ENCODE measurements at places on chromosomes 2 and 18.

- DNase-seq: no peak
Measured at GRCh38 chr2:190210471-190210870, 109.2 kb downstream of the HIBCH start.

DNA sequence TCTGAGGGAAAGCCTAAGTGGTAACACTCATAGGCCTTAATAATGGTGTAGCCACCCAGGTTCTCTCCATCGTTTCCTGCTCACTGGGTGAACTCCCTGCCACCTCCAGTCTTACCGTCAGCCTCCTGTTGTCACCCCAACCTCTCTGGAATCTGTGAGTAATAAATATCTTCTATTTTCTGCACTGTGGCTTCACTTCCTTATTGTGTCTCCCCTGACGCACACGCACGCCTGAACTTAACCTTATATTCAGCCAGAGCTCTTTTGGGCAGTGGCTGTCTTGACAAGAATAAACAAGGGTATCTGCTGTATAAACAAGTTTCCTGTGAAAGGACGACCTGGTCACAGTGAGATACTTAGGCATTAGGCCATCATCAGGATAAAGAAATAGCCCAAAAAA, 467.2 kb downstream of the SPAG16 start:
- no peak for DNase-seq

DNA sequence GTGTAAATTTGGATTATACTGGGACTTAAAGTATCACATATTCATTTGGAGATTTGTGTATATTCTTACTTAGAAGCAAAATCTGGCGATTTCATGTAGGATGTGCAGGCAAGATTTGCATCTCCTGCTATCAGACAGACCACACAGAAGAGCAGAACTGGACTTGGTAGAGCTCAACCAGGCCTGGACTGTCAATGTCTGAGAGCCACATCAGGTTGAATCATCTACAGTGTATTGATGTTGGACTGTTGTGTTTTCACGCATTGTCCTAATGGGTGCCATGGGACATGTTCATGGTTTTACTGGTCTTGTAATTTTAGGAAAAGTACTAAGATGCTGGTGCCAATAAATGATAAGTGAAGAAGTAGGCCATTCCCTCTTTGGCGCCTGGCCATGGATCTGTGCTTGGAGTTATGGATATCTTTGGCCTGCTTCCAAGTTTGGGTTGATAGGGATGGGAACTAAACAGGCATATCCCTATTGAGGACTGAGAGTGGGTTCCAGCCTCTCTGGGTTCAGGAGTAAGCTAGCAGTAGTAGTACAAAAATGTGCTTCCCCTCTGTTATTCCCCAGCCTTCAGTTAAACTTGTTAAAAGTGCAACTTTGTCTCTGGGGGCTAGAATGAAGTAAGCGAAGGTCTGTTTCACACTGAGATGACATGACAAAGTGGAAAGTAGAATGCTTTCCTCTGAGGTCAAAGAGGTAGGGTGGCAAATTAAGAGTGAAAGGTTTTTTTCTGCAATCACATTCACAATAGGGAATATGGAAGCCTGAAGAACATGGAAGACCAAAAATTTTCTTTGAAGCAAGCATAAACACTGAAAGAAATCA, 49.2 kb upstream of the NEMP2 start:
- DNase-seq: no peak

DNA sequence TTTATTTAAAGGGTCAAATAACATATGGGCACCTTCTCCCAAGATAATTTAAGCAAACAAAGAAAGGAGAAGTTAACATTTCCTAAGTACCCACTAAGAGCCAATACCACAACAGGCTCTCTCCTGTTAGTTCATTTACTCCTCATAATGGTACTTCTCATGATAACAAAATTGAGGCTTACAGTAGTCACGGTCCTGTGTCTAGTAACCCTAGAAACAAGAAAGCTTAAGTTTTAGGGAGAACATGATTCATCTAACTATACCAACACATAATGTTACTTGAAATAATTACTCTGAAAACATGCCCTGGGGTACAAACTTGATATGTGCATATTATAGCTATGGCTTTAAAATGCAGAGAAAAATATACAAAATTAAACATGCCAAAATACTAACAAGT, 19.8 kb downstream of the IWS1 start:
- DNase-seq: no peak

GRCh38 chr2:235734688-235735231, 240.9 kb downstream of the AGAP1 start:
- no peak for DNase-seq

DNA sequence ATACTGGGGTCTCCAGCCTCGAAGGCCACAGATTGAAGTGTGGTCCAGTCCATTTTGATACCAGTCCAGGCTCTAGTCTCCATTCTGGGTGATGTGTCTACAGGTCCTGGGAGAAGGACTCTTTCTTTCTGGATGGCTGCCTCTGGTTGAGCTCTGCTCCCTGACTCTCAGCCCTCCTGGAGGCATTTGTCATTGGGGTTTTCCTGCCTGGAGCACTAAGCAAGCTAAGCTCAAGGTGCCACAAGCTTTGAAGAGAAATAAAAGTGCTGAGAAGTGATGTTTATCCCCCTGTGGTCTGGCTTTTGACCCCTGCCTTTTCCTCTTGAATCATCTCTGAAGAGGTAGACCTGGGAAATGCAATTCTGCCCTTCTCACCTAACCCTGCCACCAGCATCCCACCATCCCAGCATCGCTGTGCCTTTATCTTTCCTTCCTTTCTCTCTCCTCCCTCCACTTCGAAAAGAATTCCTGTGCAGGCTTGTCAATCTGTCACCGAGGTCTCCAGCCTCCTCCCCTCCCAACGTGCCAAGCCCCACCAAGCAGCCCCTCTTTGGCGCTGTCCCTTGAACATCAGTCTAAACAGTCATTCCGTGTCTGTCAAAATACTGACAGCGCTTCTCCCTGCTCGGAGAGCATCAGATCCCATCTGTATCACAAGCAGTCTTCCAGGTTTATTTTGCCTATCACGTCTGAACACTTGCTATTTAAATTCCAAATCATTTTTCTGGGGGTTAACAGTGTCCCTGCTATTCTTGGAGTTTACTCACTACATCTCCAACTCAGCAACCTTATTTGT, 334.6 kb upstream of the SLC14A2 start:
- DNase-seq: no peak

Data from urothelium cell line (cell line).